ENCODE measurements at places on chromosomes 5 and 9.
A peak's percentile ranks its signal among the peaks of the same experiment; 100 is the strongest.

GRCh38 chr9:68643901-68644809 lies 60.9 kb upstream of the PIP5K1B start:
- DNase-seq: peak; percentile 11

DNA sequence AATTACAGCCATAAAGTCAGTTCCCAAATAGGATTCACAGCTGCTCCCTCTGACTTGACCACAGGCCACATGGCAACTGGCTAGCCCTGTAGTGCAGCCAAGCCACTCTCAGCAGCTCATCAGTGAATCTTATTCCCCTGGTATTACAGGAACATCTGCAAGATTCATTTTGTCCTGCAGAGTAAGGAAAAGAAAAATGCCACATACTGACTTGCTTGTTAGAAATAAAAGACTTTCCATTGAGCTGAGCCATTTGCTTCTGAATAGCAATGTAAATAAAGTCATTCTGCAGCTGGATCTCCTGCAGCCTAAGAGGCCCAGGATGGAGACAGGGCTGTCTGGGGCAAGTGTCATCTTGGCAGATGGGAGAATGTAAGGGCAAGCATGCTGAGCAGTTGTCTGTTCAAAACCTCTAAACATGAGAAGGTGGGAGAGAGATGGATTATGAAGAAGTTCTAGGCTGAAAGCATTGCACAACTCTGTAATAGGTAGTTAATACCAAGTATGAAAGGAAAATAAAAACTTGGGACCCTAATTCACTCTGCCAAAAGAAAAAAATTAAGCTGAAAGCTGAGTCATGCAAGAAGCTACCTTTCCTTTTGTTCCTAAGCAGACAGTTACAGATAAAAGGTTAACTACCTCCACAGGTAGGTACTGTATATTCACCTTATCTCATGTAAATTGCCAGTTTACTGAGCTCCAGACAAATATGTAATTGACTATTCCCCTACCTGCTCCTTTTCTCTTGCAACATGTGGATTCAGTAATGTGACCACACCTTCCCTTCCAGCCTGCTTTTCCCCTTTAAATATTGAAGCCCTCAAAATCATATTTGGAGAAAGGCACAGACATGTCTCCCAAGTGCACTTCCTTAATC lies 244.4 kb upstream of the RAI14 start:
- DNase-seq: no peak

DNA sequence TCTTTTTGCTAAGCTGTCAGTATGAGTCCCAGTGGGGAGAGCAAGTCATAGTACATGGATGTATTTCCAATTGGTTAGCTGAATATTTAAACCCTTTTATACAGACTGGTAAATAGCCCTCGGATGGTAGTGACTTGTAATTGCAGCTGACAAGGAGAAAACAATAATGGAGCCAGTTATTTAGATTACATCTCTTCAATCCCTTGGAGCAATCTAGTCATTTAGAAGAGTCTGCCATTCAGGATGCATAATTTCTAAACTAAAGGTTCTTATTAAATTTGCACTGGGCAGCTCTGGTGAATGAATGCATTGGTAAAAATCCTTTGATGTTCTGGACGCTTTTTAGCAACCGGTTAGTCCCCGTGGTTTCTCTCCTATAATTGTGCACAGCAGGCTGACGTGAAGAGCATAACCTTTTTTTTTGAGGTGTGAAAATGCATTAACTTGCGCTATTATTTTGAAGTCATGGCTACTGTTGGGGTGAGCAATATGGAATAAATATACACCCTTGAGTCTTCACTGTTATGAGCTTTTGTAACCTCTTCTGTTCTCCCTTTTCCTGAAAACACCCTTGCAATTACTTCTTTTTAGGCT lies 158.6 kb upstream of the CD180 start:
- no peak for DNase-seq

DNA sequence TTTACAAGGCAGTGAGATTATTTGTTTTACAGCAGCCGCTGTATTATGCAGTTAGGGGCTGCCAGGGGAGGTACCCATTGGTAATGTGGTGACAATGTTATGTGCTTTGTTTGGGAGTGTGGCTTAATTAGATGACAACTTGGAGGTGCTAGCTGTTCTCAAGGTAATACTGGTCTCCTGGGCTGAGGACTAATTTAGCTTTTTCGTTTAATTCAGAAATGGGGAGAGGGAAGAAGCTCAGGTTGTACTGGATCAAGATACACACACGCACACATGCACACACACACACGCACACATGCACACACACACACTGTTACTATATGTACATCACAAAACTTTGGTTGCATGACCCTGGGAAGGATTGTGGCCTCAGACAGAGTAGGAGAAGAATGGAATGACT lies 37.9 kb downstream of the CFAP77 start:
- no peak for DNase-seq

GRCh38 chr5:33509036-33509435 lies 68.3 kb downstream of the TARS1 start:
- no peak for DNase-seq

DNA sequence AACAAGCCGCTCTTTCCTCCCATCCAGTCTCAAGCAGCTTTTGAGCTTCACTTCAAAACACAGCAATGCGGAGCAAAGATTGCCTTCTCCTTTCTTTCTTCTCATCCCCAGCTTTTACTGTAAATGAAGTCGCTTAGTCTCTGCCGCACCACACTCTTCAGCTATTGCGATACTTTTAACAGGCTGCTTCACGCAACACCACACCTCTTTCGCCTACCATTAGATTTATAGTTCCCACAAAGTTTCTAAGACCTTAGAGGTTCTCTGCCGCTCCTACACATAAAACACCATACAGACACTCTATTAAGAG lies 711 bp downstream of the PGGT1B start:
- DNase-seq: peak; percentile 1

DNA sequence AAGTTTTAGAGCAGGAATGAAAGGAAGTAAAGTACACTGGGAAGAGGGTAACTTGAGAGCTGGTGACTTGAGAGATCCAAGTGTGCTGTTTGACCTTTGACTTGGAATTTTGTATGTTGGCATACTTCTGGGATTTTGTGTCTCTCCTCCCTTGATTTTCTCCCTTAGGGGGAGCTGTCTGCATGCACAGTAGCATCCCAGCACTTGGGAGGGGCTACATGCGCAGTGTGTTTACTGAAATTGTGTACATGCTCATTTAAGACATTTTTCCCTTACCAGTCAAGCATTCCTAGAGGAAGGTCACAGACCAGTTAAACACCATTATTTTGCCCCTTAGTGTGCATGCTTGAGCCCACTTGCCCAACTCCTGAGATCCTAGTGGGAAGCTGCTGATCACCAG lies 120.1 kb downstream of the ZNF622 start:
- no peak for DNase-seq

- no peak for DNase-seq
Measured at GRCh38 chr9:123225995-123226394, 42.4 kb downstream of the STRBP start.

DNA sequence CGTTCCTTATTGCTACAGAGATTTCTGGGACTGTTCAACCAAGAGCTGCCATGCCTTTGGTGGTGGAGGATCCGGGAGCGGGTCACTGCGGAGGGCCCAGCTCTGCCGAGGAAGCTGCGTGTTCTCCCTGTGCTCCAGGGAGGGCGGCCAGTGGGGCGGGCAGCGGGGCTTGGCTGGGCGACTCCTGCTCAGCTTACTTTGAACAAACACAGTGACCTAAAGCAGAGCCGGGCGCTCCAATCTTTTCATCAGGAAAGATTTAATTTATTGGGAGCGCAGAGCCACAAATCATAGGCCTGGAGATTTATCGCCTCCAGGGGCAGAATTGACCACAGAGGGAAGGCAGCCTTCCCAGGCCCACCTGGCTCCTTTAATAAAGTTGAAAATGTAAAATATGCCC lies 27.7 kb downstream of the LHX3 start:
- DNase-seq: no peak

GRCh38 chr5:7269591-7270274 lies 126.2 kb upstream of the ADCY2 start:
- DNase-seq: no peak

DNA sequence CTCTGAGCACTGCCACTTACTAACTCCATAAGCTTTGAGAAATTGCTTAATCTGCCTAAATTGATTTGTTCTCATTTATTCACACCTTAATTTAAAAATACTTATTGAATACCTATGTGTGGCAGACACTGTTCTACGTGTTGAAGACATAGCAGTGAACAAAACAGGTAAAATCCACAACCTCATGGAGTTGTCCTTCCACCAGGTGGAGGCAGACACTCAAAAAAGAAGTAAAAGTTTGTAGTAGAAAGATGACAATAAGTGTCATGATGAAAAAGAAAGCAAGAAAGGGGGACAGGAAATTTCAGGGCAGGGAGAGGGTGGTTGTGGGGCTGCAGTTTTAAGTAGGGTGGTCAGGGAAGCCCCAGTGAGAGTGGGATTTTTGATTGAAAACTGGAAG lies 94.9 kb downstream of the SREK1 start:
- DNase-seq: no peak

DNA sequence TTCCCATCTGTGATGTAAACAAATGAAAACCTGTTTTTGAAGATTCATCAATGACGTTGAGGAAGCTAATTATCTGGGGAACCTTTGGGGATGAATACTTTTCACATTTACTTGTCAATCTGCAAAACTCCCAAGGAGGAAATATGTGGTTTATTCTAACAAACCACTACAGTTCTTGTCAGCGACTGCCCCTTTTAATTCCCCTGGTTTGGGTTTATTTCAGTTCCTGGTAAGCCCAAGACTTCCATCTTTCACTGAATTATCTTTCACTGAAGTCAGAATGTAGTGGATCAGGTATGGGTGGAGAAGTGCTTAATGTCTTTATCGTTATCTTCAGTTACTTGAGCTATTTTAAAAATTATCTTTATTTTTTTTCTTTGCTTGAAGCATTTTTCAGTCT lies 40.2 kb downstream of the TLR4 start:
- DNase-seq: no peak

DNA sequence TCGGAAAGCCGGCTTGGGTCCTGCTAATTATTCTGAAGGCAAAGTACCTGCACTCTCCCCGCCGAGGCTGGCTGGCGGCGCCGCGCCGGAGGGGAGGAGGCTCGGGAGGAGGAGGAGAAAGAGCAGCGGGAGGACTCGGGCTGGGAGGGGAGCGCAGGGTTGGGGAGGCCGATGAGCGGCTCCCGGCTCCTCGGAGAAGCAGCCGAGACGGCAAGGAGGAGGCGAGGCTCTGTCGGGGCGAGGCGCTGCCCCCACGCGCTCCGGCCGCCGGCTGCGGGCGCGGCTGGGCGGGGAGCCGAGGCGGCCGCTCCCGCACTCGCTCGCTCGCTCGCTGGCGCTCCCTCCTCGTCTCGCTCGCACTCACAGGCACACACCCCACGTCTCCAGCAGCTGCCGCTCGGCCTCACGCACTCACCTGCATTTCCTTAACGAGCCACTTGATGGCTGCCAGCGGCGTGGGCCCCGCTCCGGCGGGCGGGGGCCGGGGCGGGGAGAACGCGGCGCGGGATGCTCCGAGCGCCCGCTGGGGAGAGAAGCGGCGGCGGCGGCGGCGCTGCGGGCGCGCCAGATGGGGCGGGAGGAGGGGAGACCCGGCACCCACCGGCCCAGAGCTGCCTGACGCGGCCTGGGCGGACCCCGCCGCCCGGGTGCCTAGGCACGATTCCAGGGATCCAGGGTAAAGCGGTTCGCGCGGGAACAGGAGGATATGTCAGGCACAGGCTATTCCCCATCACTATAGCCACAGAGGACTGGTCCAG lies at the start of gene PTPRD:
Gene PTPRD, minus strand, starts transcription at position 362 of the 758 bp plus-strand sequence.
- DNase-seq: peak; percentile 68

- no peak for DNase-seq
Measured at GRCh38 chr9:132481053-132481849, 71.2 kb downstream of the CFAP77 start.

- DNase-seq: no peak
Measured at GRCh38 chr5:5665225-5666075, 243.0 kb downstream of the ICE1 start.

DNA sequence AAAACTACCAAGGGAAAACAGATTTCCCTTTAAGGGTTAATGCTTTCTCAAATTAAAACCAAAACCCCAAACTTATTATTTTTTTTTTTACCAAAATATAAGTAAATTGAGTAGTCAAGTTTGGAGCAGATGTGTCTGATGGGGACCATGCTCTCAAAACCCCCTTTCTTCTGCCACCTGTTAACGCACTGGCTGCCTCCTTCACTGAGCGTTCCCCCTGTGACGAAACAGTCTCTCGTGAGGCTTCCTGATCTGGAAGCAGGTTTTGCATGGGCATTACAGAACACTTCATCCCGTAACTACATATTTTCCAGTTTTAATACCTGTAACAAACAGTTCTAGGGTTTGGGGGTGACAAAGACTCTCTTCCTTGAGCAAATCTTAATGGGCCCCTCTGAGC lies 59.4 kb downstream of the ANKH start:
- DNase-seq: no peak

Measured in NT2/D1 (cell line).